ENCODE measurements at places on chromosomes 6 and 20.

- no peak for DNase-seq
Observed at GRCh38 chr6:11403035-11403601, 134.4 kb upstream of the TMEM170B start.

DNA sequence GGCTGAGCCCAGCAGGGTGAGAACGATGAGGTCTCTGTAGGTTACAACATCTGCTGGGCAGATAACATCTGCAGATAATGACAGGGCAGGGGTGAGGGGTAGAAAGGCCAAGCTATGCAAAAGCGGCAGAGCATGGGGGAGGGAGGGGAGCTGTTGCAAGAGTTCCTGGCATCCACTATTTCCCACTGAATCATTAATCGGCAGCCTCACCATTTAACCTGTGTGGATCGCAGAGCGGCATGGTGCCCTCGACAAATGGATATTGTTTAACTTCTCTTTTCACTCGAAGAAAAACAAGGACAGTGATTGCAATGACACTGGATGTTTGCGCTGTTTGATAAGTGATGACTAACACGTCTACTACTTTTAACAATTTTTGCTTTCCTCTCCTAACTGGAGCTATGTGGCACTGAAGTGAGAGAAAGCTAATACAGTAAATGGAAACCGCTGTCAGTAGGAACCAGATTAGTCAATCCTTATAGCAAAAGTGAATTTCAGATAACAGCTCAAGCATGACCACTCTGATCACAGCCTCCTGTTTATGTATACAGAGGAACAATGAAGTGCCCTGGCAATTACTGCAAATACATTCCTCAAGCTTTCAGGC is 381.5 kb downstream of the TFAP2A start:
- peak; percentile 90 for DNase-seq

- no peak for DNase-seq
Observed at GRCh38 chr6:168498161-168498843, 57.3 kb downstream of the SMOC2 start.

- DNase-seq = no peak
Observed at GRCh38 chr6:111987295-111987694, 66.6 kb upstream of the CCN6 start.

DNA sequence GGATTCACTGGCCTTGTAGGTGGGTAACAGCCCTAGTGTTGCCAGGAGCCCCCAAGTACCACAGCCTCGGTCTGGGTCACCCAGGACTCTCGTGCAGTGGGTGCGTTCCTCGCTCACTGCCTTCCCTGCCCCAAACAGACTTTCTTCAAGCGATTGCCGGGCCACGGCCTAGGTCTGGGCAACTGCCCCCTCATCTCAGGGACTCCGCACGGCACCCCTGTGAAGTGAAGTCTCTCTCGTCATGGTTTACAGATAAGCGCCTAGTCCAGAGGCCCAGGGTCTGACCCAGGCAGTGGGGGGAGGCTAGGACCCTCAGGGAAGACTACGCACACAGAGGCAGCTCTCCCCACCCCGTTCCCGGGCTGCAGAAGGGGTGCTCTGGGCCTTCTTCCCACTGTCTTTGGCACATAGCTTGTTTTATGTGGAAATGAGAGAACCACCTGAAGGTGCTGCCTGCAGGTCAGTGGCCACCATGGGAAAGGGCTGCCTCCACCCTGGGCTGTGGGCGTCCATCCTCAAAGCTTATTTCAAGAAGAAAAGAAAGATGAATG is 220.8 kb downstream of the ERMARD start:
- DNase-seq = no peak

GRCh38 chr20:13474467-13474866 is 164.3 kb downstream of the TASP1 start:
- DNase-seq = no peak

GRCh38 chr6:72784071-72784470 is 162.2 kb downstream of the KCNQ5 start:
- no peak for DNase-seq

DNA sequence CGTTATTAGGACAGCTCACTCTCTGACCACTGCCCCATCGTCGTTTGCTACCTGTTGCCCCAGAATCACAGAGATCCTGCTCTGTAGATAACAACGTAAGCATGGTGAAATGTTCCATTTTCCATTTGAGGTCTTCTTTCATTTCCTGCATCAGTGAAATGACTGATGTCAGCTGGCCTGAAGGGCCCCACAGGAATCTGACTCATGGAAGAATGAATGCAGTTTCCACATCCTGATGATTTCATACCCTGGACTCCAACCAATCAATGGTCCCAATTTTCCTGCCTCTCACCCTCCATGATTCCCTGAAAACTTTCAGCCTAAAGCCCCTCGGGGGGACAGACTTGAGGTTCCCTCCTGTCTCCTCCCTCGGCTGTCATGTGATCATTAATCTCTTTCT is 394.4 kb upstream of the CDH4 start:
- no peak for DNase-seq
